ENCODE measurements at places on chromosomes 12 and 14.
A peak's percentile ranks its signal among the peaks of the same experiment; 100 is the strongest.

- DNase-seq, result peak; percentile 17
These were observed 21.8 kb upstream of the RNU6-8 start for GRCh38 chr14:32224737-32225377.

DNA sequence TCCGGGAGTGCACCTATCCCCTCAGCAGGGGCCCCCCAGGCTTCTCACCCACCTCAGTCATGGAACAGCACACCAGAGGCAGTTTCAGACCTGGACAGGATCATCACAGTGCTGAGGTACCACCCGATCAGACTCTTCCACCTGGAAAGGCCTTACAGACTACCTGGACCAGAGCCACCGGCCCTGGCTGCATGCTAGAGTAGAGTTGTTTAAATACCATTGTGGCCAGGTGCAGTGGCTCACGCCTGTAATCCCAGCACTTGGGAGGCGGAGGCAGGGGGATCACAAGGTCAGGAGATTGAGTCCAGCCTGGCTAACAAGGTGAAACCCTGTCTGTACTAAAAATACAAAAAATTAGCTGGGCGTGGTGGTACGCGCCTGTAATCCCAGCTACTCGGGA, 61.5 kb downstream of the TSPAN11 start:
- DNase-seq, result no peak

- no peak for DNase-seq
These were observed 67.8 kb downstream of the CHGA start for GRCh38 chr14:92990456-92991430.

DNA sequence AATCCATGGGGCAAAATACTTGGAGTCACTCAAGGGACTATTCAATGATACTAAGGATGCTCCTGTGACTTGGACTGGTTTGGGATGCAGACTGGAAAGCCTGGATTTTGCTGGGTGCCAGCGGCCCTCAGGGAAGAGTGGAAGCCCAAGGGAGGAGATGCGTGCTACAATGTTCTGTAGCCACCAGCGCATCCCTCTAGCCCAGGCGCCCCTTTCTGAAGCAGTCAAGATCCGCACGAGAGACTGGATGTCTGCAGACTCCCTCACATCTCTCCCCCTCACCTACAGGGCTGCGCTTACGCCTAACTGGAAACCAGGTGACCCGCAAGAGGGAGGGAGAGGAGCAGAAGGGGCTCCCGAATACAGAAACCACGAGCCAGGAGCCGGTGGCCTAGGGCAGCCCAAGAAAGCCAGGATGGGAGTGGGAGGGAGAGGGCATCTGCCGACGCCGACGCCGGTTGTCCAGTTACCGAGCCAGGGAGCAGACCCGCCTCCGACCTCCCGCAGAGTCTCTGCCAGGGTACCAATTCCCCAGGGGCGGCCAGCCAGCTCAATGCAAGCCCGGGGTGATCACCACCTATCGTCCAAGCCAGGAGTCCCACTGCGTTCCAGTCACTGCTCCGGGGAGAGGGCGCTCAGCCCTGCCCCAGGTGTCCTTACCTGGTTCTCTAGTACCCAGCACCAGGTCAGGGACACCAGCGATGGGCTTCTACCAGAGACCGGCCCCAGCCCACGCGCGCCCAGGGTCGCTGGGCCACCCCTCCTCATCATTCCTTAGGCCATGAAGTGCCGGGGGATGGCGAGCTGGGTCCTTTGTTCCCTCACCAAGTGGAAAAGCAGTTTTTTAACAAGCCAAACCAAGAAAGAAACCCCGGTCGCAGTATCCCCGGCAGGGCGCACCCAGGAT, 1.2 kb downstream of the NTN4 start:
- no peak for DNase-seq

DNA sequence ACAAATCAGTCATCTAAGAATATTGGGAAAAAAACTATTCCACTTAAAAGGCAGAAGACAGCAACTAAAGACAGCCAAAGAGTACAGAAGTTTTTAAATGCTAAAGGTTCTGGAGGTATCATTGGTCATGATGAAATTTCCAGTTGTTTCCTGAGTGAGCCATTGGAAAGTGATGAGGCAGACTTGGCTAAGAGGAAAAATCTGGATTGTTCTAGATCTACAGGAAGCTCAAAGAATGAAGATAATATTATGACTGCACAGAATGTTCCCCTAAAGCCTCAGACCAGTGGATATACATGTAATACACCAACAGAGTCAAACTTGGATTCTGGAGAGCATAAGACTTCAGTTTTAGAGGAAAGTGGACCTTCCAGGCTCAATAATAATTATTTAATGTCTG, 22.8 kb downstream of the GALNT4 start:
- no peak for DNase-seq

DNA sequence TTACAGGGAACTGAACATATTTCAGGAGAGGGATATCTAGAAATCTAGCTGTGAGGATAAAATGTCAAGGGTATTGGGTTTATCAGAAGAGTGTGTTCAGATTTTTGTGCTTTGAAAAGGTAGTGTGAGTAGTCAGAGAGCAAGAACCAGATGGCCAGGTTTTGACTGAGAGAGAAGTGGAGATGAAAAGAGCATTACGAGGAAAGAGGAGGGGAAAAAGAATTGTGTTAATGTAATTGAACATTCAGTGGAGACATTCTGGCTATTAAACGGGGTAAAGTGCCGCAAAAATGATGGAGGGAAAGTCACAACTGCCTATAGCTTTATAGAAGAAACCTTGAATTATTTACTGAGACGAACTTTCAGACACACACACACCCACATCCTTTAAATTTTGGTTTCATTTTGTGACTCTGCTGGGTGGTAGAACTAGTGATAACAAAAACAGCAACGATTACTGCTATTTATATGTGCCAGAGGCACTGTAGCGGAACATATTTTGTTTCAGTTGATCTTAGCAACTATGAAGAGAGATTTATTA, 213.6 kb downstream of the ERC1 start:
- no peak for DNase-seq

- DNase-seq, result no peak
These were observed 20.5 kb downstream of the RILPL1 start for GRCh38 chr12:123512838-123513665.

DNA sequence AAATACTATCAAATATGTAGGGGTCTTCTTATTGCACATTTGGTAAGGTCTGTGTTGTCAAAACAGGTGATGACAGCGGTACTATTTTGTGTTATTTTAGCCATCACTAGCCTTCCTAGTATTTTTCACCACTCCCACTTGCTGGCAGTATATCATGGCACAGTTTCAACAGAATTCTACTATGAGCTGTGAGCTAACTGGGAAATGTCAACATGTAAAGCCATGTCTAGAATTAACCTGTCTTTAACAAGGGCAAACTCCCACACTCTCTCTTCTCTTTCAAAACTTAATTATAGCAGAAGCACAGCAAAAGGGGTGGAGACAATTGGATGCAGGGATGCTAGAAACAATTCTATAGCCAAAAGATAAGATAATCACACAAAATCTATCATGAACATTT, 253.4 kb downstream of the PAX9 start:
- DNase-seq, result no peak

GRCh38 chr12:71130521-71131069, 27.2 kb downstream of the TSPAN8 start:
- DNase-seq, result no peak

All from NCI-H1930 (cell line).